ENCODE measurements at places on chromosomes 3 and 15.

DNA sequence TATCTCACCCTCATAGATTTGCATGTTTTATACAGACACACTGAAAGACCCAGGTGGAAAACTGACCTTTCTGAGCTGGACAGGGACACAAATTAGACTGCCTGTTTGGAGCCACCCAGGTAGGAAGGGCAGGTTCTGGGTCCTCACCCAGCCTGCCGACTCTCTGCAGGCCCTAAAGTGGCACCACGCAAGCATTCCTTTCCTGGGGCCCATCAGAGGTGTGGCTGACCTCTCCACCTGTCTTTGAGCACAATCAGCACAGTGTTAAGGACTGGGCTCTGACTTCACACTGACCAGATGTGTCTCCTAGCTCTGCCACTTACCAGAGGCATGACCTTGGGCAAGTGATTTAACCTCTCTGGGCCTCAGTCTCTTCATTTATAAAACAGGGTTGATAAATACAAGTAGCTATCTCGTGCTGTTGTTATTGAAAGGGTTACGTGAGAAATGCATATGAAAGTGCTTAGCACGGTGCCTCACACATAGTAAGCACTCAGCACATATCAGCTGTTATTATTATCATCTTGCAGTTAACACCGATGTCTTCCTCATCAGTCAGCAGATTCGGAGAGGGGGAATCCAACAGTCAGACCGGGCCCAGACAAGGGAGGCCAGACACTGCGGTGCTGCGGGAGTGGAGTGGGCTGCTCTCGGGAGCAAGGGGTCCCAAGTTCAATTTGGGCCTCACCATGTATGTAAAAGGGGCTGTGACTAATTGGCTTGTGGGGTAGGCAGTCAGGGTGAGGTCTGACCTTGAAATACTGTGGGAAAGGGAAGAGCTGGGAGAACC is 2.0 kb upstream of the TBC1D2B start:
- DNase-seq = no peak

- no peak for DNase-seq
These were observed 325.4 kb downstream of the UACA start for GRCh38 chr15:70437882-70438451.

DNA sequence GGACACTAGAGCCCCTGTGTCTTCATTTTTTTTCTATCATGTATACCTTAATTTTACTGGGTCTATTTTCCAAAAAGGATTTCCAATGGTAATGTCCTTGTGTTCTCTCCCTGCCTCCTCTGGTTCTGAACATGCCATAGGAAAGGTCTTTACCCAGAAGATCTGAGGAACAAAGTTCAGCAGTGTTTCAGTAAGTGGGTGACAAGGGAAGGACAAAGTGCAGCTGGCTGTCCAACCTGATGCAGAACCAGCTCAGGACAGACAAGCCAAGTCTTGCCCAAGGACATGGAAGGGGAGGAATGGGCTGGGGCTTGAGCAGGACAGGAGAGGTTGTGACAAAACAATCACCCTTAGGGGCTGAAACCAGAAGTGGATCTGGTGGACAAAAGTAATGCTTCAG is 61.2 kb upstream of the STRIT1 start:
- no peak for DNase-seq

DNA sequence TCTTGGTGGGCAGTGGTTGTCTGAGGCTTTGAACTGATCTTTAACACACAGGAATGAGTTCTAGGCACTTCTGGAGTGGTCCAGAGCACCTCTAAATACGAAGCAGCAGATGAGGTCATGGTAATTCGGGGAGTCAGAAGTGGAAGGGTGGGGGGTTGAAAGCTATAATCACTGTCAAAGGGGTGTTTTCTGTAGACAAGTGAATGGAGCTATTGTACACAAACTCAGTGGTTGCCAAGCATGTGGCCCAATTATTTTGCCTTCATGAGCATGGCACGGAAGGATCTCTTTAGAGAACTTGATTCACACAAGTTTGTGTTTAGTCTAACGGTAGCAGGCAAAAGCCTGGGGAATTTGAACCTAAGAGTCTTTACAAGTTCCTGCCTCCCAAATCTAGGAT is 6.3 kb downstream of the FRMD5 start:
- DNase-seq = no peak

GRCh38 chr3:133130168-133130567 is 92.0 kb downstream of the TMEM108 start:
- no peak for DNase-seq

- no peak for DNase-seq
These were observed 50.4 kb downstream of the CCNL1 start for GRCh38 chr3:157109267-157110141.

DNA sequence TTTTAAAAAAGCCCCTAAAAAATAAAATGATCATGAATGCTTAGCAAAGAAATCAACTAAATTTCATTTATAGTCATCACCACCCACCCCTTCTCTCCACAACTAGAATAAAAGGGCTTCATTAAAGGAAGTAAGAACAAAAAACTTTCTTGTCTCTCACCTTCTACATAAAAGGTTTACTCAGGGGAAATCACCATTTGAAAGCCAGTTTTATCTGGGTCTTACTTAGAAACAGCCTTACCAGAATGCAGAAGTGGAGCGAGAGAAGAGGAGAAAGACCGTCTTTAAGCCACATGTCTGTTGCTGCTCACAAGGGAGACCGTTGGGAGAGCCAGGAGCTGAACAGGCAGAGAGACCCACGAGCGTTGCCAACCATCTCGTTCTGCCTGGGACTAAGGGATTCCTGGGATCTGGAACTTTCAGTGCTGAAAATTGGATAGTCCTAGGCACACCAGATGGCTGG is 350.1 kb upstream of the PROK2 start:
- no peak for DNase-seq

DNA sequence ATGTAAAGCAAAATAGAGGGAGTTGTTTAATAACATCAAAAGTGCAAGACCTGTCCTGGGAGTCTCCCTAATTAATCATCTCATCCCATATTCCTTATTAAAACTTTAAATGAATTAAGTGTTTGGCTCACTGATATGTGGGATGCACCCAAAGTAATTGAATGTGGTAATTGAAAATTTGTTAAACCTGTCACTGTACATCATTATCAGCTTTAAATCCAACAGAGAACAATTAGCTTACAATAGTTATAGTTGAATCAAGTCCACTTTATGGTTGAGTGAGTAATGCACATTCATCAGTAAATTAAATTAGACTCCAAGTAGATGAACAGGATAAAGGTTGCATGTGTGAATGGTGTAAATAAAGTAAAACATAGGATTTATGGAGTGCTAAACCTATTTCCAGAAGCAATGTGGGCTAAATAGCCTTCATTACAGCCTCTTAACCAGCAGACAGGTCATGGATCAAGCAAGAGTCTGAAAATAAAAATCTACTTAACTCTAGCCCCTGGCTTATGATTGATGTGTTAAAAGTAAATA is 608.2 kb upstream of the CCDC54 start:
- no peak for DNase-seq

GRCh38 chr3:171522651-171523050 is 62.4 kb upstream of the TNIK start:
- DNase-seq = no peak

GRCh38 chr3:193788189-193788991 is 195.4 kb downstream of the OPA1 start:
- DNase-seq = no peak

- no peak for DNase-seq
These were observed 77.7 kb upstream of the STAC start for GRCh38 chr3:36302626-36303025.

DNA sequence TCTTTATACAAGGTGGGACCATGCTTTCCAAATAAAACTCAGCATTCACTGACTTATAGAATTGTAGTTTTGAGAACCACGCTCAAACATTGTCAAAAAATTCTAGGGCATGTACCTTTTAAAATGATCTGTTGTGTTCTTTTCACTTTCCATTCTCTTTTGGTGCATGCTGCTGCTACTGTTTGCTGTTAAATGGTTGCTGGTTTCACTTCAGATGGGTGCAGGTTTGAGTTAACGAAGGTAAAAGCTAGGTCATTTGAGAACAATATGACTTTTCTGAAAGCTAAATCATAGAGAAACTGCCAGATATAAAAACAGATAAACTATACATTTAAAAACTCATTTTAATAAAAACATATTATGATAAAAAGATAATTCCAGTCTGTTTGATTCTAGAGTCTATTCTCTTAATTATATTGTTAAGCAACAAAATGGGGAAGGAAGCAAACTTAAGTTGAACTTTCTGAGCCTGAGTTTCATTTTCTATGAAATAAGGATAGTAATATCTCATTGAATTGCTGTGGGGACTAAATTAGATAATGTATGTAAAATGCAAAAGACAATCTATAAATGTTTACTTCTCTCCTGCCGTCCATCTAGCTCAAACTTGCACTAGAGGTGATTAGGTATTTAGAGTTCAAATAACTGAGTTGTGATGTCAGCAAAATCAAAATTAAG is 82.4 kb downstream of the OXSM start:
- DNase-seq = no peak

- no peak for DNase-seq
These were observed 38.0 kb upstream of the TIMP4 start for GRCh38 chr3:12196684-12197083.

GRCh38 chr15:101242160-101242998 is 9.5 kb downstream of the CHSY1 start:
- peak; percentile 56 for DNase-seq

DNA sequence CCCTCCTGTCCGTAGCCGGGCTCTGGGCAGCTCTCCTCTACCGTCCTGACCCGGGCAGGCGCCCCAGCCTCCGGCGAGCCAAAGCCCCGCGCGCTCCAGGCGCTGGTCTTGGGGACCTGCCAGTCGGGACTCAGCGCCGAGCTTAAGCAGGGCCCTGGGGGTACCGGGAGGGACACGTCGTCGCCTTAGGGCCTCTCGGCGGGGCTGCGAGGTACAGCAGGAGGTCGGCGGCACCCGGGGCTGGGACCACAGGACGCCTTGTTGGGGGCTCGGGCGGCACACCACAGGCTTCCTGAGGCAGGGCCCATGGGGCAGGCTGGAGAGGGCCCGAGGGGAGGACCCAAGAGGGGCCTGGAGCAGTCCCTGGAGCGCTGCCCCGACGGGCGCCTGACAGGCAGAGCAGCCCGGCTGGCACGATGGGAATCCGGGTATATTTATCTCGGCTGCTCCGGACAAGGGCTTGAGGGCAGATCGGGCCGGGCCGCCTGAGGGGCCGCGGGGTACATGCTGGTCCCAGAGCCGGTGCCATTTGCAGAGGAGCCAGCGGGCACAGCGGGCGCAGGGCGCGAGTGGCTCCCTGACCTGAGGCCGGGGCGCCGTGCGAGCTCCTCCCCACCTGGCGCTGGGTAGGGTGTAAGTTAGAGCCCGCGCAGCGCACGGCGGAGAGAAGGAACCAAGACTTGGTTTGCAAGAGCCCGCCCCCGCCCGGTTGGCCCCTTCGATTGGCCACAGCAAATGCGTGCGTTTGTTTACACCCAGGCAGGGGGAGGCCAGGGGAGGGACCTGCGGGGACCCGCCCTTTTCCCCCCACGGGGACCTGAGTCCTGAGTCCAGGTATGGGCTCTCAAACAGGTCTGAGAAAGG is 574 bp downstream of the SLC38A3 start:
- peak; percentile 40 for DNase-seq

GRCh38 chr3:179297971-179298725 is 24.7 kb upstream of the ZNF639 start:
- no peak for DNase-seq

DNA sequence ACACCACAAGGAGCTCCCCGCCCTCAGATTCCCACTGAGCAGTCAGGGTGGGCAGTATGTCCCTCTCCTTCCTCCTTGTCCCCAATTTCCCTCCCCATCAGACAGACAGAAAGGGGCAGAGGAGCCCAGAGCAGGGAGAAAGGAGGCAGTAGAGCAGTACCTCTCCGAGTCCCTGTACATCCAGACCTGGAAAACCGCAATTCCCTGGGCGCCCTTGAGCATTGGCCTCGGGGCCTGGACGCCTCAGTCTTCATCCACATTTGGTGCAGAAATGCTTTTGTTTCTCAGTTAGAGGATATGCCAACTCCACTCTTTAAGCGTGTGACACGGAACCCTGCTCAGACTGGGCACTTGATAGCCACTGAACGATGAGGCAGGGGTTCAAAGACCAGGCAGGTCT is 5.9 kb downstream of the ISG20 start:
- no peak for DNase-seq

- DNase-seq = no peak
These were observed 85.4 kb downstream of the EPHB1 start for GRCh38 chr3:134880431-134880830.

DNA sequence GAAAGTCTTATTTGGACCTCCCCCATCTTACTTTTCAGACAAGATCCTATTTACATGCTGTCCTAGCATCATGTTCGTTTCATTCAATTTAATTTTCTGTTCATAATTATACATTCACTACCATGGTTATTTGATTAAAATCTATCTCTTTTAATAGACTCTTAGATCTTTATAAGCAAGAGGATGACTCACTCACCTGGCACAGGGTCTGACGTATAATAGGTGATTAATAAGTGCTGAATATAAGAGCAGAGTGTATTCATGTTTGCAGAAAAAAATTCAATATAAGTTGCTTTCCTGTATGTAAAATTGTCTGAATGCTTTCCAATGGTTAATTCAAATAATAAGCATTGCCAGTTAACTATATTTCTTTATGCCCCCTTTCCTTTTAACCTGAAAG is 165.5 kb upstream of the CBLB start:
- no peak for DNase-seq

GRCh38 chr3:54121414-54122323 is 683 bp upstream of the CACNA2D3 start:
- DNase-seq = no peak

- no peak for DNase-seq
These were observed 143.1 kb downstream of the DIPK2A start for GRCh38 chr3:144114767-144115166.

DNA sequence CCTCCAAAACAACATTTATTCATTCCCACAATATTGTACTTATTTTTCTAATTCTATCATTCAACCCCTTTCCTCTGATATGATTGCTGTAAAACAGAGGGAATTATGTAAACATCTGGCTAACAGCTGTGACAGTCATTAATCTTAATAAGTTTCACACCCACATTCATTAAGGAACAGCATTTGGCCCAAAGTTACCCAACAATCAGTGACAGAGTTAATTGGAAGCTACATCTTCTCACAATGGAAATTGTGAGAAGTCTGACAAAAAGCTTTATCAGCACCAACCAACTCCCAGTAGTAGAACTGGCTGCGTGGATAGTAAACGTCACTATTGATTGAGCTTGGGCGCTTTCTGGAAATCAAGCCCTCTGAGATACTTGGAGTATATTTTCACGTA is 165.8 kb upstream of the SLC24A5 start:
- DNase-seq = no peak

DNA sequence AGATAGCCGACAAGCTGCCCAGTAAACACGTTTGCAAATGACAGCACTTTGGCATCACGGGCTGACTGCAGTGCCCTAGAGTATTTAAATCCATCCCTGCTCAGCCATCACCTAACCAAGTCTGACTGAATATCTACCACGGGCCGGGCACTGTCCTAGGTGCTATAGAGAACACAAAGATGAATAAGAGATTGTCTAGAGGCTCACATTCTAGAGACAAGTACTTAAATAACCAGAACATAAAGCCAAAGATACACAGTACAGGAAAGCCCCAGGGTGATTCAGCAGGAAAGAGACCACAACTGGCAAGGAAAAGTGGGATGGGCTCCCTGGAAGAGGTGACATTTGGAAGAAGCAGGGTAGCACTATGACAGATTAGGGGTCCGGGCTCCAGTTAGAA is 103.5 kb downstream of the MYLK start:
- no peak for DNase-seq
